ENCODE measurements at places on chromosomes 16 and 17.

DNA sequence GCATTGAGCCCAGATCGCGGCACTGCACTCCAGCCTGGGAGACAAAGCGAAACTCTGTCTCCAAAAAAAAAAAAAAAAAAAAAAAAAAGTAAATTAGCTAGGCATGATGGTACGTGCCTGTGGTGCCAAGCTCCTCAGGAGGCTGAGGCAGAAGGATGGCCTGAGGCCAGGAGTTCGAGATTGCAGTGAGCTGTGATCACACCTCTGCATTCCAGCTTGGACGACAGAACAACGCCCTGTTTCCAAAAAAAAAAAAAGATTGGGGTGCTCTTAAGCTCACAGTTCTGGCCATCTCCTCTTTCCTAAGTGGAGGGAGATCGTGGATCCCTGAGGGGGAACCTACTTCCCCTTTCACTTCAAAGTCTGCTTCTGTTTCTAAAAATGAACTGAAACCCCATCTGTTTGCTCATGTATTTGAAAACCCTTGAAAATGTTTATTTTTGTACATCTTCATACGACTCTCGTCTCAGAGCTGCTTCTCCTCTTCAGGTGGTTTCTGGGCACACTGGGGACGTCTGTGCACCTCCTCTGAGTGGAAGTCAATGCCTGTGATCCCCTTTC lies 138.8 kb downstream of the PRKCA start:
- no peaks in the 10 kb centered on the region for H3K27me3 ChIP-seq
- H3K36me3 ChIP-seq = no peaks in the 10 kb centered on the region
- no peak overlapping the region for H3K4me3 ChIP-seq
- peak; percentile 34 for DNase-seq

DNA sequence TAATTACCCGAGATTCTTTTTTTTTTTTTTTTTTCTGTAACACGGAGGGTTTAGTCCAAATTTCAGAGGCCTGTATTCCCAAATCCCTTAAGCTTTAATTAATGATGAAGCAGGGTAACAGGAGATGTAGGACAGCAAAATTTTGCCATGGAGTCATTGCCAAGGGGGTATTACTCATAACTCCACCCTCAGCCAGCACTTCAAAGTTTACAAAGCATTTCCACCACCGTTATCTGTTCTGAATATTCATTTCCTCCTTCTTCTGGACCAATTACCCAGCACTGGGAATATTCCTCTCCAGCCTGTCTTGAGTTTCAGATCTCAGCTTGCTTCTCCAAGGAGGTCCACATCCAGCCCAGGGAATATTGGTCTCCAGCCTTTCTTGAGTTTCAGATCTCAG lies 747.5 kb upstream of the EEF2KMT start:
- no peak overlapping the region for H3K27ac ChIP-seq
- no peaks in the 10 kb centered on the region for H3K27me3 ChIP-seq
- no peaks in the 10 kb centered on the region for H3K4me1 ChIP-seq
- H3K36me3 ChIP-seq = no peaks in the 10 kb centered on the region

DNA sequence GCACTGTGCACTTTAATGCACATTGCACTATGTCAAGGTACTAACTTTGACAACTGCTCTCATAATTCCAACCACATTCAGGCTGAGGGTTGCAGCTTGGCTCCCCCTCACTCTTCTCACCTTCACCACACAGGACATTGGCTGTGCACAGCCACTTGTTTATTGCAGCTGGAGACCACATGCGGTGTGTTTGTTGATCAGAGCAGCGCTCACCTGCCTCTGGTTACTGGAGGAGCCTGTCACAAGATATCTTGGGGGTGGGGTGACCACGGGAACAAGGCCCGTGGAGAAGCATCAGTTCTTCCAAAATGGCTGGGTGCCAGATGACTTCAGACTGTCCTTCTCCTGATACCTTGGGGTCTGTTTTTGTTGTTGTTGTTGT lies 10.6 kb upstream of the CCL5 start:
- no peaks in the 10 kb centered on the region for H3K27me3 ChIP-seq
- no peak overlapping the region for H3K27ac ChIP-seq
- H3K4me3 ChIP-seq = no peak overlapping the region
- DNase-seq = no peak
- H3K4me1 ChIP-seq = no peaks in the 10 kb centered on the region
- no peaks in the 10 kb centered on the region for H3K36me3 ChIP-seq

DNA sequence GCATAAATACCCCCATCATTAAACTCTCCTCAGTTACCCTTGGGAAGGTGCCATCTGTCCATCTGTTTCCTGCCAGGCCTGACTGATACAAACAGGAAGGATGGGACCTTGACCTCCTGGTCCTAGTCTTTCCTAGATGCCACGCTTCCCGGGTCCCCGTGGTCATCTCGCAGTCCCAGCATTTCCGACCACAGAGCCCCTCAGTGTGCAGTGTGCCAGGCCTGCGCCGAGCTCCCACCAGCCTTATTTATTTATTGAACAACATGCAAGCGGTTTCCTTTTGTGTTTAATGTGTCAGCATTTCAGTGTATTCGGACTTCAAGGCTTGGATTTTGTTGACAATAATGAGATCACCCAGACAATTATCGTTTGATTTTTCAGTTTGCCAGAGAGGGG lies 45.6 kb upstream of the NKD1 start:
- H3K27me3 ChIP-seq = no peaks in the 10 kb centered on the region
- H3K4me1 ChIP-seq = peaks cover 14% of the 10 kb centered on the region
- H3K4me3 ChIP-seq = no peak overlapping the region
- H3K36me3 ChIP-seq = no peaks in the 10 kb centered on the region
- no peak overlapping the region for H3K27ac ChIP-seq

DNA sequence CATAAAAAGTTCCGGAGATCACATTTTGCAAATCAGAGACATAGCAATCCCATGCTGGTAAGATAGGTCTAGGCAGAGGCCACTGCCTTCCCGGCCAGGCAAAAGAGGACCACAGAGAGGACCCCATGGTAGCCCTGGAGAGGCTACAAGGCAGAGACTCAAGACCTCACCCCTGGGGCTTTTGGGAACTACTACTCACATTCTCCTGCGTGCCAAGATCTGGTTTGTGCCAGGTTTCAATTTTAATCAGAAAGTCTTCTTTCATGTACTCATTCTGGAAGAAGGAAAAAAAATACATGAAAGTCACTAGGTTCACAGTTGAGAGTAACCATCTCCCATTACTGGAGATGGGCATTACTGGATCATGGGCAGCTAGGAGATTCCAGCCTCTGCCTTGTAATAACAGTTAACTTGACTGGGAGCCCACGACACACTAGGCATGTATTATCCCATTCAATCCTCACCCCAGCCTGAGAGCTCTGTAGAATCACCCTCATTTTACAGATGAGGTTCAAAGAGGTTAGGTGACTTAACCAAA lies 21.2 kb downstream of the PITPNA start:
- H3K27ac ChIP-seq = no peak overlapping the region
- no peaks in the 10 kb centered on the region for H3K4me1 ChIP-seq
- H3K36me3 ChIP-seq = peaks cover 23% of the 10 kb centered on the region
- no peak overlapping the region for H3K4me3 ChIP-seq

- H3K36me3 ChIP-seq = no peaks in the 10 kb centered on the region
- H3K4me3 ChIP-seq = peak overlapping the region; percentile 38
- H3K4me1 ChIP-seq = peaks cover 19% of the 10 kb centered on the region
- DNase-seq = peak; percentile 59
These were observed 16.7 kb upstream of the BAIAP2 start for GRCh38 chr17:81018044-81018802.
